ENCODE measurements at places on chromosomes 4 and X.
A peak's percentile ranks its signal among the peaks of the same experiment; 100 is the strongest.

DNA sequence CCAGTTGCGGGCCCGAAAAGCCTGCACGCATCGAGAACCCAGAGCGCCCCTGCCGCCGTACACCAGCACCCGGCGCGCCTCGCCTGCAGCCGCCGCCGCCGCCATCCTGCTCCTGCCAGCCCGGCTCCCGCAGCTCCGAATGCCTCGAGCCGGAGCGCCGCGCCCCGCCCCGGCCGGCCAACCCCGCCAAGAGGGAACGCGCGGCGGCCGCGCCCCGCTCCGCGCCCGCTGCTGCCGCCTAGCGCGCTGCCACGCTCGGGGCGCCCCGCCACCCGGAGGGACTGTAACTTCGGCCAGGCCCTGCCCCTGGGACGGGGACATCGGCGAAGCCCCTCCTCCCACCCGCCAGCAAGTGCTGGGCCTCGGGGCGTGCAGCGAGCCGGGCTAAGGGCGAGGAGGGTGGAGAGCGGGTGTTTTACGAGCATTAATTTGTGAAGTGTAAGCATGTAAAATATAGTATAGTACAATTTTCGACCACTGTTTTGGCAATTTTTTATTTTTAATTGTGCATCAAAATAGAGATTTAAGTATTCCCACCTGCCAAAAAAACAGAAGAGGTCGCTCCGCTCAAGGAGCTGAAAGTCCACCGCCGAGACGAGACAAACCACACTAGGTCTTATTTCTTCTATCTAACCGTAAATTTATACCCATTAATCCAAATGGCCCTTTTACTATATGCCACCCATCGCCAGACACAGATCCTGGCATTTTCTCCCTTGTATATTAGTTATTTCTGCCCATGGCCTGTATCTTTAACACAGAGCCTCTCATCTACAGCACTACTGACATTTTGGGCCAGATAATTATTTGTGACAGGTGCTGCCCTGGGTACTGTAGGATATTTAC is at the start of gene QDPR:
Gene QDPR, minus strand, starts transcription at position 141 of the 846 bp plus-strand sequence. Its CDS starts 36 bp downstream, at position 105.
- DNase-seq = peak; percentile 35

DNA sequence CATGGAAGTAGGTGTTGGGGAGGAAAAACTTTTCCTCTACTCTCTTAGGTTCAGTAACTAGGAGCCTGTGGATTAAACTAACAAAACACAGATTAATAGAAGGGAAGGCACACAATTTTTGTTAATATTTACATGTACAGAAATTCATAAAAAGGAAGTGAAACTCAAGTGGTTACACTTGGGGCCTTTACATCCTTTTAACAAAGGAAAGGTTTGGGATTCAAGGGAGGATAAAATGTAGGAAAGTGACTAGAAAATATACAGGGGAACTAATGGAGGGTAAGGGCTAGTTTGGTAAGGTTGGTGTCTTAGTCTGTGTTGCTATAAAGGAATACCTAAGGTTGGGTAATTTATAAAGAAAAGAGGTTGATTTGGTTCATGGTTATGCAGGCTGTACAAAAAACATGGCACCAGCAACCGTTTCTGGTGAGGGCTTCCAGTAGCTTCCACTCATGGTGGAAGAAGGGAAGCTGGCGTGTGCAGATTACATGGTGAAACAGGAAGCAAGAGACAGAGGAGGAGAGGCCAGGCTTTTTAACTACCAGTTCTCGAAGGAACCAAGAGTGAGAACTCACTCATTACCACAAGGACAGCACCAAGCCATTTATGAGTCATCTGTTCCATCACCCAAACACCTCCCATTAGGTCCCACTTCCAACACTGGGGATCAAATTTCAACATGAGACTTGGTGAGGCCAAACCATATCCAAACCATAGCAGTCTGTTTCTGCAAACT is 124.4 kb downstream of the CHRDL1 start:
- DNase-seq = no peak

DNA sequence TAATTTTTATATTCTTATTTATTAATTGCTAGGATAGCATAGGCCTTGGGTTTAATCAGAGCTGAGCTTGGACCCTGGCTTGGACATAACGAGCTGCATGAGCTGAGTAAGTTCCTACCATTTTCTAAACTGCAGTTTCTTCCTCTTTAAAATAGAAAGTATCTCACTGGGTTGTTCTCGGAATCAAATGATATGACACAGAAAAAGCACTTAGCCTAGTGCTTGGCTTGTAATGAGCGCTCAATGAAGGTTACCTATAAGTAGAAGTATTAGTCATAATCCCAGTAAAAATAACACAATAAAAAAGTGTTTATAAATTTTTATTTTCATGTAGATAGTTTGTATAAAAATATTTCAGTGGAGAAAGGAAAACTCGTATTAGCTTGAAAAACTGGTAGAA is 113.3 kb upstream of the PDLIM3 start:
- DNase-seq = no peak

DNA sequence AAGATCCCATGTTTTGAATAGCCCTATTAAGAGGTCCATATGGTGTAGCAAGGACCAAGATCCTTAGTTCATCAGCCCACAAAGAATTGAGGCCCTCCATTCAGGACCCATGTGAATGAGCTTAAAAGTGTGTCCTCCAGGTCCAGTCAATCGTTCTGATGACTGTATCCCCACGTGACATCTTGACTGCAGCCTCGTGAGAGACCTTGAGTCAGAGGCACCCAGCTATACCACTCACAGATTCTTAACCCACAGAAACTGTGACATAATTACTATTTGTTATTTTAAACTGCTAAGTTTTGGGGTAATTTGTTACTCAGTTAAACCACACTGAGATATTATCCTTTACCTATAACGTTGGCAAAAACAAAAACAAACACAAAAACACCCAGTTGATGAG is 62.4 kb downstream of the ZNF182 start:
- DNase-seq = no peak

GRCh38 chr4:86993909-86994681 is 59.3 kb downstream of the AFF1 start:
- no peak for DNase-seq

- no peak for DNase-seq
Observed at GRCh38 chr4:37985730-37986275, 25.6 kb downstream of the PTTG2 start.

- DNase-seq = no peak
Observed at GRCh38 chr4:123578276-123579029, 181.9 kb downstream of the SPRY1 start.

DNA sequence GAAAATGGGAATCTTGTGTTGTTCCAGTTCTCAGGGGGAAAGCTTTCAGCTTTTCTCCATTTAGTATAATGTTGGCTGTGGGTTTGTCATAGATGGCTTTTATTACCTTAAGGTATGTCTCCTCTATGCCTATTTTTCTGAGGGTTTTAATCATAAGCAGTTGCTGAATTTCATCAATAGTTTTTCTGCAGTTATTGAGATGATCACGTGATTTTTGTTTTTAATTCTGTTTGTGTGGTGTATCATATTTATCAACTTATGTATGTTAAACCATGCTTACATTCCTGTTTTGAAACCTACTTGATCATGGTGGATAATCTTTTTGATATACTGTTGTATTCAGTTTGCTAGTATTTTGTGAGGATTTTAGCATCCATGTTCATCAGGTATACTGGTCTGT is 66.8 kb upstream of the CENPE start:
- DNase-seq = no peak

DNA sequence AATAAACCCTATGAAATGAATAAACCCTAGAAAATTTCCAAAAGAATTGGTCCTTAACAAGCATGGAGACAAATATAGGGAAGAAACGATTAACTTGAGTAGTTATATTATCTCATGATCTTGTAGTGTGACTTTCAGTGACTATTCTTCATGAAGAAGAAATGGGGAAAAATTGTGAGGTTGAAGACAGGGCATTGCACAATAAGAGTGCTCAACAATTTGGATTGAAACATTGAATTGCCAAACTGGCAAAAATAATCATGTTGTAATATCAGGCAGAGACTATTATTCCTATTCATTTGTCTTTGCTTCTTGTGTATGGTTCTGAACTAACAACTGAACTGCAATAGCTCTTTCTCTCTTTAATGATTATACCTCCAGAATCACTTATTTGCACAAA is 605.1 kb downstream of the PCDH7 start:
- DNase-seq = no peak

DNA sequence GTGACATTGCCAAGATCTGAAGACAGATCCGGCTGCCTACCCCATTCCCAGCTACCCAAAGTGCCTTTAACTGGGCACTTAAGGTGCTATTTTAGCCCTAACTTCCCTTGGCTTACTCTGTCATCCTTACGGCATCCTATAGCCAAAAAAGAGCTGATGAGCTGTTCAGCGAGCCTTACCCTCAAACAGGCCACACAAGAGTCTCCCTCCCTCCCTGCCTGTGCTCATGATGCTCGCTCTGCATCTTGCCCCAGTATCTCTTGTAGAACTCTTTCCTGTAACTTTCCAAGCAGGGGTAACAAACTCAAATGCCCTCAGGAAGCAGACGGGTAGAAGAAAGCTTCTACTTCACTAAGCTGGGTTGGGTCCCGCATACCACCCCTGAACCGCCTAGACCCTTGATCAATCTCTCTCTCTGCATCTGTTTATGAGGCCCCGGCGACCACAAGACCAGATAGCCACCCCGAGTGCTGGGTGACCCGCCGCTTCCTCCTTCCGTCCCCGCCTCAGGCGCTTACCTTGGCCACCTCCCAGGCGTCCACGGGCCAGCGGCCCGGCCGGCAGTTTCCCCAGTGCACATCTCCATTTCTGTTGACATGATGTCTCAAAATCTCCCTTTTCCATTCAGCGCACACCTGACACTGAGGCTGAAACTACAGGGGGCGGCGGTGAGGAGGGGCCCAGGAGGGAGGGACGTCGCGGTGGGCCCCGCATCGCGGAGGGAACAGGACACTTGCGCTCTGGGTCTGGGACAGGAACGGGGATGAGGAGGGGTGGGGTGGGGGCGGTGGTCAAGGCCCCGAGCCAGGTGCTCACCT is 663 bp downstream of the CXorf38 start:
- DNase-seq = no peak

GRCh38 chr4:44494810-44495701 is 46.4 kb upstream of the KCTD8 start:
- no peak for DNase-seq
